Iris pigment epithelial cell (primary cell): ENCODE measurements at places on chromosomes 4 and X.

GRCh38 chr4:133596459-133596858 lies 447.4 kb downstream of the PCDH10 start:
- DNase-seq: no peak

DNA sequence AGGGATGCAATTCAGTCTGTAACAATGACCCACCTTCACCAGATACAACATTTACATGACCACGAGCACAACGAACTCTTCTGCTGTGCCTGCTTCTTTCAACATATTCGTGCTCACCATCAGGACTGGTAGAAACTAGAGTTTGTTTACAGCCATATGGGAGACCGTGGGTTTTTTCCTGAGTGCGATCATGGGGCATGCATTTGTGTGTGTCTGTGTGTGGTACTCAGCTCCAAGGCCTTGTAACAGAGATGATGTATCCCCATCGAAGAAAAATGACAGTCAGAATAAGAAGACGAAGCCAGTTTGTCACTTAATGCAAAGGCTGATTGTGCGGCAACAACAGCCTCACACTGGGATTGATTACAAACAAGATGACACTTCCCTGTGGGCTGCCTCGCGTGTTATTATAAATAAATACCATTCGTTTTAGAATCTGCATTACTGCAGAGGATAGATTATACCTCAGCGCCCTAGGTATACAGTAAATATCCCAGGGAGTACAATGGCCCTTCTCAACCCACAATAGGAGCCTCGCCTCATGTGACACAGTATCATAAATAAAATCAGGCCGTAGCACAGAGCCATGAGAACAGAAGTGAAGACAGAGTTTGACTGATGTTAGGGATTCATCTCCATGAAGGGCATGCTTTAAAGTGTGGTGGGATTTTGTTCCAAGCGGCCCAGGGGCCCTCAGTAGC lies 97.3 kb upstream of the NOCT start:
- DNase-seq: no peak

GRCh38 chr4:164109503-164109902 lies 615.0 kb downstream of the TMA16 start:
- peak; percentile 2 for DNase-seq

GRCh38 chrX:41250867-41251266 lies 83.1 kb upstream of the DDX3X start:
- DNase-seq: no peak

- no peak for DNase-seq
Observed at GRCh38 chrX:57417827-57418226, 131.3 kb downstream of the FAAH2 start.

GRCh38 chrX:49042581-49043219 lies 457 bp downstream of the TFE3 start:
- DNase-seq: no peak

GRCh38 chr4:141425124-141425523 lies 204.4 kb downstream of the ZNF330 start:
- peak; percentile 92 for DNase-seq

DNA sequence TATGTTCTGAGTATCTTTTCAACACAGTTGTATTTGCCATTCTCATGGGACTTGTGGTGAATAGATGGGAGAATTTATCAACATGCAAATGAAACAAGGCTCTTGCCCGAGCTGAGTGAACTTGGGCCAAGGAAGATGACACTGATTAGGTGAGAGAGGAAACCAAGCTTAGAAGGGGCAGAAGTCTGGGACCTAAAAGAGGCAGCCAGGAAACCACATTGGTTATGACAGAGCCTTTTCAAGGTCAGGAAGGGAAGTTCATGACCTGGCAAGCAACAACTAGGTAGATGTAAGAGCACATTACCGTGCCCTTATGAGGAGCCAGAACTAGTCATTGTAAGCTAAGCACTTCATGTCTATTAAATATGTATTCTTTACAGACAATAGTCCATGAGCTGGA lies 590.3 kb downstream of the PACRGL start:
- DNase-seq: no peak

DNA sequence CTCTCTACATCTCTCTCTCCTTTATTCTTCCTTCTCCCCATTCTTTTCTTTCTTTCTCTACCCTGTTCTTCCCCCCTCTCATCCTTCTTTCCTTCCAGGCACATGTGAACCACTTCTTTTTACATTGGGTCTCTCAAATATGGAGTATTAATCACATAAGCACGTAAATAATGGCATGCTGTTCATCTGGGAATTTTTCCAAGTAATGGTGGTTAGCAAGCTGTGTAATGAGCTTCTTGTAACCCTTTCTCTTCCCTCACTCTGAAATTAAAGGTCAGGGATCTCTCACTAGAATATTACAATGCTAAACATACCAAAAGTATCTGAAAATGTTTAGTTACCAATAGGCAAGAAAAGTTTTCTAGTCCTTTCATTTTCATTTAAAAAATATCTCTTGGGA lies 239.9 kb upstream of the TEX13A start:
- DNase-seq: peak; percentile 79

- no peak for DNase-seq
Observed at GRCh38 chr4:89403826-89404225, 96.2 kb upstream of the GPRIN3 start.

DNA sequence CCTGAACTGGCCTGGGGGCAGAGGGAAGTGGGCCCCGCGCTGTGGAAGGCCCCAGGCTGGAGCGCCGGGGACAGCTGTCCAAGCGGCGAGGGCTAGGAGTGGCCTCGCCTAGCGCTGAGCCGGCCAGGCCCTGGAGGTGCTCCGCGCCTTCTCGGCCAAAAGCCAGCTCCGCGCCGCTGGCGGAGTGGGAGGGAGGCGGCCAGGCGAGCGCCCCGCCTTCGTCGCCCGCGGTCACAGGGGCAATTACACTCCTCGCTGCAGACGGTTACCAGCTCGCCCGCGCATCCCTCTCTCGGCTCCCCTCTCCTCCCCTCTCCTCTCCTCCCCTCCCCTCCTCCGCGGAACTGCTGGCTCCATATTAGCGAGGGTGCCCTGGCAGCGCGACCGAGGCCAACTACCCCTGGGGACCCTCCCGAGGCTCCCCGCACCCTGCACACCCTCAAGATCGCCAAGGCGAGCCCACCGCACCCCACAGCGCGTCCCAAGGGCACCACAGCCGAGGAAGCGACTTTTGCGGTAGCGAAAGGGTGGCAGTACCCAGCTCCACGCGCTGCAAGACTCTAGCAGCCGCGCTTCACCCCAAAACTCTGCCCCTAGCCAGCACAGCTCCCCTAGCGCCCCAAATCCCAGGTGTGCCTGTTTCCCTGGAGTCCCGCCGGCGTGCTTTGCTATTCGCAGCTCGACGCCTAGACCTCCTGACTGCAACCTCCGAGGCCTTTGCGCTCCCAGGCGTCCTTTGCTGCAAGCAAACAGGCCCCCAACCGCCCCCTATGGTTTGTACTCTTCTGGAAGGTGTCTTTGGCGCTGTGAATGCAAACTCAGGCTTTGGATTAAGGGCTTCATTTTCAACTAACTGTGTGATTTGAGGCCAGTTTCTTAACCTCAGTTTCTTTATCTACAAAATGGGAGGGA lies 91.4 kb downstream of the BCOR start:
- DNase-seq: no peak

DNA sequence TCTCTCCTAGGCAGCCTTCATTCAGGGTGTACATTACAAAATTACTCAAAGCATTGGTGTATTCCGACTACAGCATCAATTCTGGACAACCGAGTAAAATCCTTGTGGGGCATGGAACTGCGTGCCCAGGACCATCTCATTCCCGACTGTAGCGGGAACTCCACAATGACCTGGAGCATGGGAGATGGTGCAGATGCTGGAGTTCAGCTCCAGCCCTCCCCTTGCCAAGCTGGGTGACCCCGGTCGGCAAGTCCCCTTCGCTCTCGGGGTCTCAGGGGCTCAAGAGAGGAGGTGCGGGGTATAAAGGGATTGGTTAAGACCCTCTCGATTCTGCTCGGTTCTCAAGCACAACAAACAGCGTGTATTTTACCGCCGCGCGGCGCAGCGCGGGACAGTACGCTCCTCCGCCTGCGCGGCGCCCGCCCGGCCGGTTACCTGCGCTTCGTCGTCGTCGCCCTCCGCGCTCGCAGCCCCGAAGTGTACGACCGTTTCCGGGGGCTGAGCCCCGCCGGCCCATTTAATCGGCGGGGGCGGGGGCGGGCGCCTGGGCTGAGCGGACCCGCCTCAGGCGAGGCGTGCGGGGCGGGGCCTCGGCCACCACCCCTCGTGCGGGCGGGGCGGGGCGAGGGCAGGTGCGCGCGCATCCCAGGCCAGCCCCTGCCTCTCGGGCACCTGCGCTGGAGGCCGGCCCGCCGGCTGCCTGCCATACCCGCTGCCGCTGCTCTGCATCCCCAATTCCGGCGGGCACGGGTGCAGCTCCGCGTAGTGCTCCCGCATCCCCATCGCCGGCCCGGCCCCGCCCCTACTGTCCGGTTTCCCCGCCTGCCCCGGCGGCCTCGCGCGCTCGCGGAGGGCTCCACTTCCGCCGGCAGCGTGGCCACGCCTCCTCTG lies at the start of gene G6PD:
G6PD (minus strand) TSS at position 493 of the 891 bp plus-strand sequence. CDS start 691 bp downstream, outside the sequence.
- peak; percentile 43 for DNase-seq

DNA sequence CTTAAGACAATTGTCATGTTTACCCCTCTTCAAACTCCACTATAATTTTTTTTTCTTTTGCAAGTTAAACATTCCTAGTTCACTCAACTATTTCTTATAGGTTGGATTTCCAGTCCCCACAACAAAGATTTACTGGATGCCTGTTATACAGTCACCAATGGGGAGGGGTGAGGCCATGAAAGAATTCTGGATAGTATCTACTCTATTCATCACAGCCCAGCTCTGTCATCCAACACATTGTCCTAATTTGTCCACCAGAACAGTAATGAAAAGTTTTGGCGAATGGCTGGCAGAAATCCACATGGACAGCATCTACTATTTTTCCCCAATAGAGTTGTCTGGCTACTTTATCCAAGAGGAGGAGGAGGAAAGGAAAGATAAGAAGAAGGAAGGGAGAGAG lies 192.7 kb upstream of the S100G start:
- DNase-seq: no peak

- DNase-seq: peak; percentile 89
Observed at GRCh38 chrX:68832101-68832416, 3.2 kb downstream of the EFNB1 start.

DNA sequence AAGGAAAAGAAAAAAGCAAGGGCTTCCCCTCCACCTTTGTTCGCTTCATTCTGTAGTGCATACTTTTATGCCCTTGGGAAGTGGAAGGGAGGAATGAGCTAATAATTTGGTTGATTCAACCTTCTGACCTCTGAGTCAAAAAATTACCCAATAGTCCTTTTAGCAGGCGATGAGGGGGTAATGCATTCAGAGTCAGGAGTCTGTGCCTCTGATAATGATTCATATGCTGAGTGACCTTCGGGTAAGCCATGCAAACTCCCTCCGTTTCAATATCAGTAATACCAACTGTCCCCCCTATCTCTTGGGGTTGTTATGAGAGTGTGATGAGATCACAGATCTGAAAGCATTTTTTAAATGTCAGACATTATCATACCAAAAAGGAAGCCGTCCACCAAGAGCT lies 41.6 kb upstream of the ACSL4 start:
- peak; percentile 89 for DNase-seq

- DNase-seq: peak; percentile 57
Observed at GRCh38 chr4:159455675-159456237, 352.9 kb downstream of the RAPGEF2 start.

DNA sequence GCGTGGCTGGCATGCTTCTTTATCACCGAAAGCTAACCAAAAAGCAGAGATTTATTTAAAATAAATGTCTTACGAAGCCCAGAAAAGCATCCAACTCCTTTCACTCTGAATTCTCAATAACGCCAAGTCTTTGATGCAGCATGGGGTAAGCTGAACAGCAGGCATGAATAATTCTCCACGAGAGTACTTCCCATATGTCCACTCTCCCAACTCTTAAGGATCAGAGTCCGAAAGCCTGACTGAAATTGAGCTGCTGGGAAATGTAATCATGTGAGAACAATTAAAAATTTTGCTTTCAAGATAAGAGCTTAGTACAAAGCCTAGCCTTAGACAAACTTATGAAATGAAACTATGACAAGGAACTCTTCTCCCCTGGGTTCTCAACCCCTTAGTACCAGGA lies 7.5 kb upstream of the SLC39A8 start:
- no peak for DNase-seq

DNA sequence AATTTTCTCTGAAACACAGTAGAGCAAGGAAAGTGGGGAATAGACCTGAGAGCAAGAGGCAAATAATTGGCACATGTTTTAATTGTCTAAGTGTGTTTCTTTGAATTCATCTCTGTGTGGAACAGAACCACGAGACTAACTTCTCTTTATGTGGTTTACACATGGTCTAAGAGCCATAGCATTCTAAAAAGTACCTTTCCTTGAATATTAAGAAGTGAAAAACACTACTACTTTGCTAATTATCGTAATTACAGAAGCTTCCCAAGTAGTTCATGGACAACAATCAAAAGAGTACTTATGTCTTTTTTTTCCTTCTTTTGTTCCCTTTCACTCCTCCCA lies 2.9 kb upstream of the CYBB start:
- no peak for DNase-seq

DNA sequence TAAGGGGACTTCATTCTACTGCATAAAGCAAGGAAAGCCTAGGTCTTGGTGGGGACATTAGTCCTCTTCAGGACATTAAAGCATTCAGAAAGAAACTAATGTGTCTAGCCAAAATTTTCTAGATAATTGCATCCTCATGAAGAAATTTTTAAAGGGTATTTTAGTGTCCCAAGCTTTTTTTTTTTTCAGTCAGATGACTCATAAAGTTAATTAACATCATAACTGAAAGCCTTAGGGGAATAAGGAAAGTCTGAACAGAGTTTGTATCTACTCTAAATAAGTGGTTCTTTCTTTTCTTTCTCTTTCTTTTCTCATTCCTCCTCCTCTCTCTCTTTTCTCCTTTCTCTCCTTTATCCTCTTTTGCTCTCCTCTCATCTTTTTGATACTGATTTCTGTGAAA lies 202.4 kb downstream of the ADAMTS3 start:
- DNase-seq: no peak

DNA sequence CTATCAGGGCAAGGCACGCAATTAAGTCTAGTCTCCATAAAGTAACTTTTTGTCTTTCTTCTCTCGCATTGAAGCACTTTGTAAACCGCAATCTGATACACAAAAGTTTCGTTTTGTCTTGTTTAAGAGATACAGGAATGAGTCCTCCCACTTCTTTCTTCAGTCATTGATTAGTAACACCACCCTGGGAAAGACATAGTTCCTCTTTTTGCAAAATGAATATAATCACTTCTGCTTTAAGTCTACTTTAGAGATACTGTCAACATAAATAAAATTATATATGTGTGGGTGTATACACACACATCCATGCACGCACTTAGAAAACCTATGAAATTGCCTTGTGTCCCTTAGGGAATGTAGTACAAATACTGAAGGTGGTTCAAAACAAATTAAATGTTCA lies 11.7 kb downstream of the COQ2 start:
- DNase-seq: no peak

GRCh38 chr4:55964046-55964445 lies 15.3 kb downstream of the CEP135 start:
- no peak for DNase-seq

DNA sequence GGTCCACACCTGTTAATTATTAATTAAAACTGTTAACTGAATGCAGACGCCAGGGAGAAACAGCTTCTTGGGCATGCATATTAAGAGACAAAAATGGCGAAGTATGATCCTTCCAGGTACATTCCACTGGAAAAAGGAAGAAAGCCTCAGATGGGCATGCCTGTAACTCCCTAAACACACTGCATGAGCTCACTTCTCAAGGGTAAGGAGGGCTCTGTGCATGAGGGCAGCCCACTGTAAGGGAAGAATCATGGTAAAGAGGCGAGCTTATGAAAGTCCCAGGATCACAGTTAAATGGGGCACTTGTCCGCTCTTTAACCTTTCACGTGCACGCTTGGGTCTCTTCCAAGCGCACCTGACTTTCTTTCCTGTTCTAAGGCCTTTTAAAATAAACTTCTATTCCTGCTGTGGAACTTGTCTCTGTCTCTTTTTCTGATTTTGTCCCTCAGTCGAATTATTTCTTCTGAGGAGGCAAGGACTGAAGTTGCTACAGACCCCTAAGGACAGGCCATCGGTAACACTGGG lies 321.7 kb downstream of the PPP1R2C start:
- DNase-seq: no peak
